Regular cardiac myocyte (primary cell): ENCODE measurements at places on chromosomes 5 and 9. TPM values are rescaled to one million over a fixed set of nuclear protein-coding genes. Genes with fewer than 3 reads are reported as not detected.

The NR6A1 gene
- 0.19 and 0.56 TPM in 2 replicates for total RNA-seq

The MARVELD2 gene
- total RNA-seq = 0.38 and 0.56 TPM in 2 replicates

The ENHO gene
- total RNA-seq = 0.28 TPM in 1 of 2 replicates, not detected in the other

The WDR38 gene
- not detected in 2 replicates for total RNA-seq

The SETD9 gene
- 10.4 and 19.2 TPM in 2 replicates for total RNA-seq

The IFNA4 gene
- not detected in 2 replicates for total RNA-seq
